ENCODE measurements at places on chromosomes 2 and 18.

- DNase-seq, result no peak
These were observed 624 bp downstream of the METTL8 start for GRCh38 chr2:171432969-171433762.

DNA sequence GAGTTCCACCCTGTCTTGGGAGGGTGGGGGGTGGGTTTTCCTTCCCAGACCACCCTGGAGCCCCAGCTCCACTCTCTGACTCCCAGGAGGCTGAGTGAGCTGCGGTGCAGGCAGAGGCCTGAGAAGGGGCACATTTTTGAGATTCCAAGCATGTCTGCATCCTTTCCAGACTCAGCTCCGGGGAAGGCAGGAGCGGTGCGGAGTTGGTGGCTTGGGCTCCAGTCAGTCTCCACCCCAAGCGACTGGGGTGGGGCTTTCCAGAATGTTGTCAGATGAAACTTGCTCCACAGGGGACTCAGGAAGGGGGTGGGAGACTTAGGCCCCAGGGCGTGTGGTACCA lies 44.2 kb upstream of the HS6ST1 start:
- DNase-seq, result no peak

- no peak for DNase-seq
These were observed 6.3 kb downstream of the THNSL2 start for GRCh38 chr2:88176352-88176984.

DNA sequence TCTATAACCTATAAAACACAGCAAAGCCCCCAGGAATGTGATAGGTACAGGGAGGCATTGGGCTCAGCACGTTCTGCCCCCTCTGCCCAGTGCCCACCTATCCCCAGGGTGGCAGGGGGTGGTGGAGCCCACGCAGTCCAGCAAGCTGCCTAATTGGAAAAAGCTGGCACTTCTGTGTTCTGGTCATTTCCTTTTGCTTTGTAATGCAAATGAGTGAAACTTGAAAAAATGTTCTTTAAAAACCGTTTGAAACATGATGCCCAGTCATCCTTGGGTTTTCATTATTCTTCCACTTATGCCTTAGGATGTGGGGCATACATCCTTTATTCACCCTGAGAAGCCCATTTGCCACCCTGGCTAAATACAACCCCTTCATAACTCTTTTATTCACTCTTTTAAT lies 89.9 kb upstream of the LTBP1 start:
- no peak for DNase-seq

DNA sequence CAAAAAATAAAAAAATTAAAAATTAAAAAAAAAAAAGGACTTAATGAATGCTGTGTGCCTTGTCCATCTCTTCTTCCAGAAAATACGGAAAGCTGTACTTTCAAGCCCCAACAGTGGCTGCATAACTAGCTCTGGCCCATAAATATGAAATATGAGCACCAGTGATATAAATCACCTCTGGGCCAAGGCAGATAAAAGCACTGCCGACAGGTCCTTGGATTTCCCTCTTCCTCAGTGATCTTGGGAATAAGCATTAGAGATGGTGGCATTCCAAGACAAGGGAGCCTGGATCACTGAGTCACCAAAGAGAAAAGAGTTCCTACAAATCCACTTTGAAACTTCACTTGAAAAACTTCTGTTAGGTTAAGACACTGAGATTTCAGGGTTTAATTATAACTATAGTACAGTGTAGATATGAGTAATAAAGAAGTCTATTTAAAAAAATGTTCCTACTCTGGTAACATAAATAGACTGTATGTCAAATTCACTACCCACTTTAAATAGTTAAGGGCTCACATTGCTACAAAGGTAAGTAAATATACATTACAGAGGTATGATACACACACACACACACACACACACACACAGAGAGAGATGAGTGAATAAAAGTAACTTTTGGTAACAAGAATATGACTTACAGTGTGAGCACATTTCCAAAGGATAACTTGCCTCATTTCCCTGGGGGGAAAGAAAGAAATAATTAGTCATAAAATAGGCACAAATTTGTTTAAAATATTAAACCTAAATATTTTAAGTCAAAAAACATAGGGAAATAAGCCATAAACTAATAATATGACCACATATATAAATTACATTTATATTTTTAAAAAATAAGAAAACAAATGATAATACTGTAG lies 35.6 kb downstream of the PPP3R1 start:
- no peak for DNase-seq

- no peak for DNase-seq
These were observed 1129.1 kb downstream of the LRP1B start for GRCh38 chr2:141001750-141002149.

GRCh38 chr2:100563407-100564247 lies 834 bp downstream of the PDCL3 start:
- DNase-seq, result no peak

GRCh38 chr2:169738566-169739229 lies 5.1 kb downstream of the KLHL23 start:
- no peak for DNase-seq

- DNase-seq, result no peak
These were observed 4.0 kb downstream of the YES1 start for GRCh38 chr18:808086-808485.

DNA sequence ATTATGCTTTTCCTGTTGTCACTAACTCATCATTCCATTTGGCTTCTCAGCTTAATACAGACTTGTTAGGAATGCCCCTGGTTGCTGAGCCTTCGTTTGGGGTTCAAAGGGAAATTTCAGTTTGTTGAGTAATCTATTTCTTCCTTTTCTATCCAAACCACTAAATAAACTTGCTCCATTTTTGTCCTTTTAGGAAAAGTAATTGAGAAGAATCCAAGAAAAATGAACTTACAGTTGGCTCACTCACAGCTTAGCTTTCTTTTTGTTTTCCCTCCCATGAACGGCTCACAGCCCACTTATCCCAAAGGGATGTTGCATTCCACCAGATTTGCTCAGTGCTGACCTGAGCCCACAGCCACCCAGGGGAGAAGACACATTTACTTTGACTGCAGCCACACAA lies 73.9 kb downstream of the SOX11 start:
- DNase-seq, result no peak

GRCh38 chr2:121731366-121731765 lies 5.3 kb downstream of the NIFK start:
- no peak for DNase-seq

GRCh38 chr2:36568516-36569246 lies 29.3 kb downstream of the FEZ2 start:
- no peak for DNase-seq

- no peak for DNase-seq
These were observed 74.2 kb downstream of the RAB31 start for GRCh38 chr18:9782073-9782857.

GRCh38 chr2:16487686-16488085 lies 177.9 kb downstream of the CYRIA start:
- no peak for DNase-seq

- no peak for DNase-seq
These were observed 890.2 kb upstream of the VRK2 start for GRCh38 chr2:57156231-57156924.

GRCh38 chr2:69138247-69138772 lies 125.3 kb downstream of the ANTXR1 start:
- DNase-seq, result no peak

GRCh38 chr2:192236136-192236535 lies 41.4 kb upstream of the TMEFF2 start:
- no peak for DNase-seq

GRCh38 chr18:55452123-55452611 lies 135.8 kb downstream of the TCF4 start:
- no peak for DNase-seq

DNA sequence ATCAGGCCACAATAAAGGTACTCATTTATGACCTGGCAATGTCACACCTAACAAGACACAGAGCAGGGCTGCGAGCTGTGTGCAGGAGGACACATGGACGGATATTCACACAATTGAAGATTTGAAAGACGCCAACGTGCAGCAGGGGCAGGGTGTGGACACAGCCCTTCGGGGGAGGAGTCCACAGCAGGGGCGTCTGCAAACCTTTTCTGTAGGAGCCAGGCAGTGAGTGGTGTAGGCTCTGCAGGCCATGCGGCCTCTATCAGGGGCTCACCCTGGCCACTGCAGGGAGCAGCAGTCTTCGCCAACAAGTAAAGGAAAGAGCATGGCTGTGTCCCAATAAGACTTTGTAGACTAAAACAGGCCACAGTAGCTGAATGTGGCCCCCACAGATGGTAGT lies 125.7 kb upstream of the SNTG2 start:
- DNase-seq, result no peak

- DNase-seq, result no peak
These were observed 116.0 kb downstream of the ABCA12 start for GRCh38 chr2:215022418-215022817.

DNA sequence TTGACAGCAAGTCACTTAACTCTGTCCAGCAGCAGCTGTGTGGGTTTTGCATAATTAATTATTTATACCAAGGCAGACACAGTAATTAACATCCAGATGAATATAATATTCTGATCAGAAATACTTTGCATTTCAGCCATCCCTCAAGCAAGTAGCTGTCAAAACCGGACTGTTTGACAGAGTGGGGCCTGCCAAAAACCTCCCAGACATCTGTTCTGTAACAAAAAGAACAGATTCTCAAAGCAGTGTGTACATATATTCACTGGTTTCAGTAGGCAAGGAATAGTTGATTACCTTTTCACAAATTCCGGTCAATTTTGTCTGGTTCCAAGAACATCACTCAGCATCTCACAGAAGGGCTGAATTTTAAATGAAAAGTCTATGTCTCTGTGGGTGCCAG lies 291.6 kb downstream of the CMPK2 start:
- no peak for DNase-seq

GRCh38 chr2:56133931-56134629 lies 49.7 kb upstream of the CCDC85A start:
- no peak for DNase-seq

DNA sequence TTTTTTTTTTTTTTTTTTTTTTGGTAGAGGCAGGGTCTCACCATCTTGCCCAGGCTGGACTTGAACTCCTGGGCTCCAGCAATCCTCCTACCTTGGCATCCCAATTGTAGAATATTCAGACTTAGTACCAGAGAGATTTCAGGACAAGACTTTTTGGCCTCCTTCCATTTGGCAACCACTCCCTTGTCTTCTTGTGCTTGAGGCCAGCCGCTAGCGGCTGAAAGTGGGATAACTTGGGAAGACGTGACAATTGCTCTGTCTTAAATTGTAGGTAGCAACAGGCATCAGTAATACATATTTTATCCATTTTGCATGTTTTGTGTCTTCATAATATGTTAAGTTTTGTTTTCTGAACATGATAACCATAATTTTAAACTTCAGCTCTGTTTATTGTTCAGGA lies 53.3 kb upstream of the TTN start:
- peak; percentile 52 for DNase-seq

DNA sequence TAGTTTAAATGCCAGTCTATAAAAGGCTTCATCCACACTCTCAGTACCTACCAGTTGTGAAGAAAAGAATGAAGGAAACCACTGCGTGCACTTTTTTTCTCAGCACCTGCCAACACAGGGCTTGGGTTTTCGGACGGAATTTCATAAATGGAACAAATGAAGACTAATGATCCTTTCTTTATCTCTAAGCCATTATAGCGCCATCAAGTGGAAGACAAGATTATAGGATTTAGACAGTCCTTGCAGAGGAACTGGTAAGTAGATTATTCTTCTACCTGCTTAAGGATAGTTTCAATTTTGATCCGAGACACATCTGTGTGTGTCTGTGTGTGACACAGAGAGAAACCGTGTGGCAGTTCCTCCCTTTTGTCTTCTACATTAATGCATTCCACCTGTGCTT lies 245.6 kb downstream of the NRXN1 start:
- DNase-seq, result no peak

- no peak for DNase-seq
These were observed 18.3 kb downstream of the FASTKD2 start for GRCh38 chr2:206783718-206784117.

DNA sequence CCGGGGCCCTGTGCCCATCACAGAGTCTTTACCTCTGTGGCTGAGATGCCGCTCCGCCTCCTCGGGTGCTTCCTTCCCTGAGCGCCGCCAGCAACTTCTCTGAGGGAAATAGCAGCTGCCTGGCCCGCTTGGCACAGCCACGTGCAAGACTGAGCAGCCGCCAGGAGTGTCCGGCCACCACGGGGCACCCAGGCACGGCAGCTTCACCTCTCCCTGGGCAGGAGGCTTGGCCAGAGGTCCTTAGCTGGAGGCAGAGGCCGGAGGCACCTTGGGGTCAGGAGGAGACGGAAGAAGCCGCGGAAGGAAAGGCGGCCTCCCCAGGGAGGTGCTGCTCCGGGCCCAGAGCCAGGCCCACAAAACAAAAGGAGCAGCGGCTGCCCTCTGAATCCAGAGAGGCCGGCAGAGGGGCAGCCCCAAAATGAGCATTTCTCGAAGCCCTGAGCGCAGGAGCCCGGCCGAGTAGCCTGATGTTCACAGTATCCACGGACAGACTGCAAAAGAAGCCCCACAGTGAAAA lies 6.0 kb upstream of the LIMS2 start:
- DNase-seq, result peak; percentile 62

DNA sequence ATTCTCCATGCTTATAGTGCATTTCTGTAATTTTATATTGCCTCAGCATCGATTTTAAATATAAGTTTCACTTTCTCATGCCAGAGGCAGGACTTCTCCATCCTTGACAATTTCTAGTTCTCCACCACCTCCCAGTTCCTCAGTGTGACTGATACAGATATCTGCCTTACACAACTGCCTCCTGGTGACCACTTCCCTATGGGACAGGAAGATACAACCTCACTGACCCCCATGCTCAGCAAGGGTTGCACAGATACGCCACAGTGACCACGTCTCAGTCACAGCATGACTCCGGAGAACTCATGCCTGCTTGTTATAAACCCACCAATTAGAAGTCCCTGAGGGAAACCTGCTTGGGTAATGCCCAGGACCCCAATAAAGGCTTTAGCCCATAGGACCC lies 284.0 kb upstream of the MC4R start:
- DNase-seq, result no peak

Data from left ventricle myocardium superior (tissue), 1 donor.